ENCODE measurements at places on chromosomes 5 and 9. TPM values are rescaled to one million over a fixed set of nuclear protein-coding genes. Genes with fewer than 3 reads are reported as not detected.

Gene WDR38
- polyA plus RNA-seq = not detected

Gene PFN3
- not detected for polyA plus RNA-seq

Gene TRPM3
- polyA plus RNA-seq = 0.50 TPM

Gene BAAT
- 275 TPM for polyA plus RNA-seq

Gene SH3GL2
- 0.06 TPM for polyA plus RNA-seq

Gene JAKMIP2
- 0.38 TPM for polyA plus RNA-seq

Gene HRH2
- polyA plus RNA-seq = 0.44 TPM

Gene TERT
- not detected for polyA plus RNA-seq

Gene NUDCD2
- polyA plus RNA-seq = 4.7 TPM

Gene PCDHGA4
- 0.21 TPM for polyA plus RNA-seq

Gene FCN2
- polyA plus RNA-seq = 118 TPM

Gene PCDHB12
- polyA plus RNA-seq = 0.12 TPM

Gene PCDHGA7
- polyA plus RNA-seq = 0.21 TPM

Gene NOTCH1
- polyA plus RNA-seq = 2.4 TPM

Gene ZNF483
- polyA plus RNA-seq = 0.46 TPM

Gene RBM22
- 10.9 TPM for polyA plus RNA-seq

Gene FOXI1
- not detected for polyA plus RNA-seq

Gene TNIP1
- polyA plus RNA-seq = 45.1 TPM

Gene PCDHB5
- polyA plus RNA-seq = 0.33 TPM

Gene RUSC2
- 3.2 TPM for polyA plus RNA-seq

Gene CSF1R
- 17.9 TPM for polyA plus RNA-seq

Gene SPATA6L
- 2.7 TPM for polyA plus RNA-seq

Gene MAP3K1
- 2.4 TPM for polyA plus RNA-seq

Gene VCAN
- polyA plus RNA-seq = 0.97 TPM

Gene ZDHHC11
- polyA plus RNA-seq = 0.99 TPM

Gene TGFBI
- 43.0 TPM for polyA plus RNA-seq

Gene CLIC3
- polyA plus RNA-seq = 0.38 TPM

Gene ANKRD55
- 1.9 TPM for polyA plus RNA-seq

Gene HTR1A
- polyA plus RNA-seq = not detected

Gene NUTM2G
- 0.07 TPM for polyA plus RNA-seq

Gene TSSK1B
- not detected for polyA plus RNA-seq

Gene IFNA2
- not detected for polyA plus RNA-seq

Gene ZFP37
- polyA plus RNA-seq = 0.46 TPM

Gene PLPP1
- polyA plus RNA-seq = 75.9 TPM

Gene MEGF10
- polyA plus RNA-seq = not detected

Gene FBXO38
- 8.2 TPM for polyA plus RNA-seq

Gene GFRA3
- polyA plus RNA-seq = 0.22 TPM

Gene RFX3
- 0.30 TPM for polyA plus RNA-seq

Gene ADGRV1
- polyA plus RNA-seq = 8.2 TPM

Gene SYK
- polyA plus RNA-seq = 2.0 TPM

Gene CNTNAP3B
- 1.0 TPM for polyA plus RNA-seq

Gene ENTPD2
- 0.17 TPM for polyA plus RNA-seq

Gene OCLN
- polyA plus RNA-seq = 12.2 TPM

Gene CD74
- 327 TPM for polyA plus RNA-seq

Gene PCDHB14
- 0.23 TPM for polyA plus RNA-seq

Gene ROPN1L
- polyA plus RNA-seq = 0.25 TPM

Gene PCDHA1
- polyA plus RNA-seq = not detected

Gene HTR4
- polyA plus RNA-seq = 0.20 TPM

Gene PCDHB9
- 0.03 TPM for polyA plus RNA-seq

Gene EQTN
- not detected for polyA plus RNA-seq

Gene CDX1
- not detected for polyA plus RNA-seq

Gene CDKN2B
- polyA plus RNA-seq = 0.75 TPM
